ENCODE measurements at places on chromosomes 3 and 15.

DNA sequence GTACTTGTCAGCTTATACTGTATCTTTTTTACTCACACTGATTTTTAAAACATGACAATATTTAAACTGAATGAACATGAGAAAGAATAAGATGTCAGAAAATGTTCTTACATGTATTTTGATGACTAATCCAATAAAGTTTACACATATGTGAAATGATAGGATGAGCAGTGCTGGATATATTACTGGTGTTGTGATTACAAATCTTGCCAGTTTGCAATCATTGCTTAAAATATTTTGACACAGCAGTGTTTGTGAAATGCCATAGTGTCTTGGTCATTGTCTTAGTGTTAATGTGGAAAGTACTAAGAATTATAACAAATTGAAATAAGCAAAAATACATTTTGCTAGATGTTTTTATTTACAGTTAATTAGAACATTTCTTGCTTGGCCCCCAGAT, 118.7 kb upstream of the MLF1 start:
- no peak for DNase-seq

DNA sequence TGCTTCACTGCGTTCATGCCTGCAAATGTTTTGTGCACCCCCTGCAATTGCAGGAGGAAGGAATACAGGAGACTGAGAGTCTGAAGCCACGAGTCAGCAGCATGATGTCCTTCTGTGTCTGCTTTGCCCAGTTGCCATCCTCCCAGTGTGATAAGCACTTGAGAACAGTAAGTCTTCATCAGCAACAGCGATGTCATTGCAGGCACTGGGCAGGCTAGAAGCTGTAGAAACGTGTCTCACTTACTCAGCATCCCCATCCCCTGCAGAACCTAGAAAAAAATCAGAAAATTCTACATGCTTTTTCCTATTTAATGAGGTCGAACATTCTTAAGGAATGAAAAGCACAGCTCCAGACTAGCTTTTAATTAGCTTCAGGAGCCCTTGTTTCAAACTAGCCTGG, 156.5 kb upstream of the LPP start:
- no peak for DNase-seq

- no peak for DNase-seq
Measured at GRCh38 chr3:52124766-52125165, 29.5 kb downstream of the POC1A start.

- DNase-seq, result no peak
Measured at GRCh38 chr3:143450632-143451031, 331.1 kb downstream of the CHST2 start.

Data from activated gamma-delta T cell (primary cell).